Temporal lobe (tissue), 4 donors: ENCODE measurements at places on chromosomes 11 and 22. TPM values are rescaled to one million over a fixed set of nuclear protein-coding genes. Genes with fewer than 3 reads are reported as not detected.

PATE4 gene
- not detected for total RNA-seq

KCNJ1 gene
- total RNA-seq, result not detected

KRTAP5-11 gene
- not detected for total RNA-seq

MS4A3 gene
- total RNA-seq, result 0.98 TPM
